ENCODE measurements at places on chromosomes 7 and 10.

- no peaks in the 10 kb centered on the region for H3K4me1 ChIP-seq
- no peaks in the 10 kb centered on the region for H3K27me3 ChIP-seq
- no peak overlapping the region for H3K27ac ChIP-seq
- no peak for DNase-seq
- no peaks in the 10 kb centered on the region for H3K36me3 ChIP-seq
Measured at GRCh38 chr10:65197935-65198334, 1676.7 kb downstream of the REEP3 start.

- H3K27me3 ChIP-seq = no peaks in the 10 kb centered on the region
- no peaks in the 10 kb centered on the region for H3K36me3 ChIP-seq
- no peak overlapping the region for H3K27ac ChIP-seq
- DNase-seq = no peak
Measured at GRCh38 chr7:36157527-36158320, 4.7 kb downstream of the EEPD1 start.

GRCh38 chr10:48477141-48477540, 127.7 kb downstream of the ARHGAP22 start:
- no peak for DNase-seq
- no peaks in the 10 kb centered on the region for H3K36me3 ChIP-seq
- no peaks in the 10 kb centered on the region for H3K27me3 ChIP-seq
- no peak overlapping the region for H3K4me3 ChIP-seq

GRCh38 chr10:132097609-132098377, 32.0 kb downstream of the JAKMIP3 start:
- DNase-seq = no peak
- H3K4me1 ChIP-seq = no peaks in the 10 kb centered on the region

- H3K36me3 ChIP-seq = no peaks in the 10 kb centered on the region
- no peak for DNase-seq
- H3K27me3 ChIP-seq = no peaks in the 10 kb centered on the region
- no peak overlapping the region for H3K27ac ChIP-seq
Measured at GRCh38 chr7:77399816-77400215, 16.3 kb downstream of the GSAP start.

DNA sequence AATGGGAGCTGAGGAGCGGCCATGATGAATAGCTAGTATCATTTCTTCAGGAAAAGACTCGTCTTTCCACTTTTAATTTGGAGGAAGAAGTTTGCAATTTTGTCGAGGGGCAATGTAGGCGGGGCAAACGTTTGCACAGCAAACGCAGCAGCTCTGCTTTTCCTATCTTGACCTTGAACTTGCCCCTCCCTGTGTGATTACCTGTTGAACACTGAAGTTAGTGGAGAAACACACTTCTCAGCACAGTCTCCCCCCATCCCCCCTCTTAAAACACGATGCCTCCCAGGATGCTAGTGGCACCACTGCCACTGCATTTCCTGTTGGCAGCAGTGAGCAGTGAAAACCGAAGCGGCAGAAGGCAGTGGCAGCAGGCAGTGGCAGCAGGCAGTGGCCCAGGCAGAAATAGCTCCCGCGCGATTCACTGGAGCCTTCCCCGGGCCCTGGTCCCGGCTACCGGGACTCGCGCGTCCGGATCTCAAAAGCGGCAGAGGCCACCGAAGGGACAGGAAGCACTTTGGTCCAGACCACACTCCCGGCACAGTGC, at the start of gene EPDR1:
Gene EPDR1 (plus strand): TSS at position 336 of the 544 bp plus-strand sequence. CDS start 300 bp downstream, outside the sequence.
- H3K27me3 ChIP-seq = peaks cover 14% of the 10 kb centered on the region
- H3K4me3 ChIP-seq = peak within 1 kb of the TSS; percentile 27
- no peak within 1 kb of the TSS for H3K27ac ChIP-seq
- H3K36me3 ChIP-seq = no peaks in the 10 kb centered on the region

DNA sequence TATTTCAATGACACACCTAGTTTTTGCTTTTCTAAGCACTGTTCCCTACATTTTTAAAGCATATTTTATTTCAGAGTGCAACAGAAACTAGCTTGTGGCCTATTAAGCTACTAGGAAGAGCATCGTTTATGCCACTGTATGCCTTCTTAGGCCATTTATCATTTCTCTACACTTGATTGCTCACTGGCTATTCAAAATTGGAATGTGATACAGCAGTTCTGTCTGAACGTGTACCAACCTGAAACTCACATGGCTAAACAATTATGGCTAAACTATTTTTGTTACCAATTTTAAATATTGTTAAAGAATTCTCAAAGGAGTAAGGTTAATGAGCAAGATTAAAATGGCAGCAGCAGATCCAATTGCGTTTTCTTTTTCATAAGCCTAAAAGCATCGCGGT, 105.2 kb downstream of the GSAP start:
- H3K4me1 ChIP-seq = no peaks in the 10 kb centered on the region
- no peak overlapping the region for H3K4me3 ChIP-seq
- no peaks in the 10 kb centered on the region for H3K27me3 ChIP-seq
- peaks cover 8% of the 10 kb centered on the region for H3K36me3 ChIP-seq

DNA sequence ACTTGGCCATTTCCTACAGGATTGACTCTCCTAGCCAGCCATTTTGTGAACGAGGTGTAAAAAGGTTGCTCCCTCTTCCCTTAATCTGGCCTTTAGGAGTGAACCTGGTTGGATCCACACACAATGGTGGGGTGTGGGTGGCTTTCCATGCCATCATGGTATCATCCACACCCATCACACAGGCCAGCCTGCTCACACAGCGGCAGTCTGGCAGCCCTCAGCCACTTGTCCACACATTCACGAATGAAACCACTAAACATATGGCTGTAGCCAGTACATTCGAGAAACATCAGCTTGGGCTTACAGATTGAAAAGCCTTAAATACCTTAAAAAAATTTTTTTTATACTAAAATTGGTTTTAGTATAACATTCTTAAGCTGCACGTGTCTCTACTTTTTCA, 31.9 kb downstream of the NEUROD6 start:
- no peak for DNase-seq
- no peak overlapping the region for H3K4me3 ChIP-seq
- no peaks in the 10 kb centered on the region for H3K27me3 ChIP-seq
- no peak overlapping the region for H3K27ac ChIP-seq
- no peaks in the 10 kb centered on the region for H3K36me3 ChIP-seq

DNA sequence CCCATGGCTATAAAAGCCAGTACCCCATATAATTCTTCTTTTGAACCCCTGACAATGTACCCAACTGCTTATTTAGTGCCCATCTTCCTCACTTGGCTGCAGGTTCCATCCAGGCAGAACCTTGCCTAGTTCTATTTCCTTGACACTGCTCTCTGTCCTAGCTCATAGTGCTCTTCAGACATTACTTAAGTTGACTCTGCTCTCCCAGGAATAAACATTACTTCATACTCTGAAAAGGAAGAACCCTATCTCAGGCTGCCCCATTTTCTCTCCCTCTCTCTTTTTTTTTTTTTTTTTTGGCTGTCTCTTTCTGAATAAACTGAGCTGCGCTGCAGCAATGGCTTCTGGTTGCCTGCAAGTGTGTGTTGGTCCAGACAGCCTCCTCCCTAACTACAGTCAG, 21.0 kb downstream of the ACTA2 start:
- H3K4me1 ChIP-seq = peaks cover 9% of the 10 kb centered on the region
- no peak overlapping the region for H3K4me3 ChIP-seq
- no peak for DNase-seq
- no peaks in the 10 kb centered on the region for H3K27me3 ChIP-seq

DNA sequence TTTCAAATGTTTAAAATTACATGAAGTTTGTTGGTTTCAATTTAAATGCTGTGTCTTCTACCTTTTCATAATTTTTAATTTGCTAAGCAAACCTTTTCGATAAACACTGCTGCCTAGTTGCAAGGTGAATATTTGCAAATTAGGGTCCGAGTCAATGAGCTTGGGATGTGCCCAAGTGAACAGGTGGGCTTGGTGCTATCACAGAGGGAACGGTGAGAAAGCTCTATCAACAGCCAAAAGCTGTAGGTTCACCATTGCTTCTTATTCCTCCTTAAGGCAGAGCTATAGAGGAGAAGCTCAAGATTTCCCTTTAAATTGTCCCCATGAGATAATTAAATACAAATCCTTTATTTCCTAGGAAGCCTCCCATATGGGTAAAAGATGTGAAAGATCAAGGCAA, 245.3 kb upstream of the CELF2 start:
- H3K27me3 ChIP-seq = no peaks in the 10 kb centered on the region
- H3K4me3 ChIP-seq = no peak overlapping the region
- no peaks in the 10 kb centered on the region for H3K4me1 ChIP-seq
- DNase-seq = no peak

- H3K4me3 ChIP-seq = no peak overlapping the region
- H3K36me3 ChIP-seq = no peaks in the 10 kb centered on the region
- no peak for DNase-seq
- H3K4me1 ChIP-seq = no peaks in the 10 kb centered on the region
- no peak overlapping the region for H3K27ac ChIP-seq
- H3K27me3 ChIP-seq = no peaks in the 10 kb centered on the region
Measured at GRCh38 chr7:51013861-51014511, 231.3 kb upstream of the GRB10 start.

DNA sequence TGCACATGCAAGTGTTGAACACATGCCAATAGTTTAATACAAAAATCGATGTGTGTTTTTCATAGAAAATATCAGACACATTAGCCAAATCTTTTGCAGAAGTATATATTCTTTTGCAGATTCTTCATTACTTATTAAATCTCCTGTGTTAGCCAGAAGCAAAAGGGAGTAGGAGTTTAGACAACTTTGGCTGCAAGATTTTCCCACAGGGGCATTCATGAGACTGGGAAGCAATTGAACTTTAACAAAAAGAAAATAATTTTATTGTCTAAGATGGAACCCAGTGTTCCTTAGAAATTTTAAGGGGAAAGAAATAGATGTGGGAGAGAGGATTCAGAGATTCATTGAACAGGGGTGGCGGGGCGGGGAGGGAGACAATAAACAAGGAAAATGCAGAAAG, 1336.0 kb downstream of the GATA3 start:
- no peak overlapping the region for H3K4me3 ChIP-seq
- H3K36me3 ChIP-seq = no peaks in the 10 kb centered on the region

- DNase-seq = peak; percentile 33
- peaks cover 25% of the 10 kb centered on the region for H3K36me3 ChIP-seq
- H3K27ac ChIP-seq = no peak overlapping the region
Measured at GRCh38 chr10:70115948-70116682, 16.5 kb downstream of the AIFM2 start.

GRCh38 chr10:119404719-119405519, 137.6 kb downstream of the RGS10 start:
- no peaks in the 10 kb centered on the region for H3K27me3 ChIP-seq
- no peaks in the 10 kb centered on the region for H3K4me1 ChIP-seq
- H3K36me3 ChIP-seq = peaks cover 1% of the 10 kb centered on the region
- H3K27ac ChIP-seq = no peak overlapping the region

GRCh38 chr7:138070908-138071307, 5.4 kb upstream of the AKR1D1 start:
- no peak overlapping the region for H3K4me3 ChIP-seq
- no peaks in the 10 kb centered on the region for H3K27me3 ChIP-seq
- H3K27ac ChIP-seq = no peak overlapping the region
- H3K4me1 ChIP-seq = no peaks in the 10 kb centered on the region

GRCh38 chr7:155851892-155852291, 39.6 kb upstream of the SHH start:
- no peak for DNase-seq
- H3K27ac ChIP-seq = no peak overlapping the region

DNA sequence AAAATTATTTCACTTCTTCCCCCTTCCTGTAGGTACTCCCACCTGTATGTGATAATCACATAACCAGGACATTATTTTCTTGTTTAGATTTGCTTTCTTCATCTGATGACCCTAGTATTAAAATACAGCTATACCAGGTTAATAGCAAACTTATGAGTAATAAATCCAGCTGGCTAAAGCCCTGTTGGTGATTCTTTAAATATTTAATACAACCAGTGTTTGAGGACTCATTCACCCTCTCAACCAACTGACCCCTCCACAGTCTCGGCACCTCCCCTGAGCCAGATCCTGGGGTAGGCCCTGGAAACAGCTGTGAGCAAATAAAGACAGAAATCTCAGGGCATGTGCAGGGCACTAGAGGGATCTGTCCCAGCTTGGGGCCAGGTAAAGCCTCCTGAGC, 58.5 kb downstream of the BLNK start:
- no peaks in the 10 kb centered on the region for H3K4me1 ChIP-seq
- H3K4me3 ChIP-seq = no peak overlapping the region
- DNase-seq = no peak
- H3K36me3 ChIP-seq = no peaks in the 10 kb centered on the region
- no peak overlapping the region for H3K27ac ChIP-seq

DNA sequence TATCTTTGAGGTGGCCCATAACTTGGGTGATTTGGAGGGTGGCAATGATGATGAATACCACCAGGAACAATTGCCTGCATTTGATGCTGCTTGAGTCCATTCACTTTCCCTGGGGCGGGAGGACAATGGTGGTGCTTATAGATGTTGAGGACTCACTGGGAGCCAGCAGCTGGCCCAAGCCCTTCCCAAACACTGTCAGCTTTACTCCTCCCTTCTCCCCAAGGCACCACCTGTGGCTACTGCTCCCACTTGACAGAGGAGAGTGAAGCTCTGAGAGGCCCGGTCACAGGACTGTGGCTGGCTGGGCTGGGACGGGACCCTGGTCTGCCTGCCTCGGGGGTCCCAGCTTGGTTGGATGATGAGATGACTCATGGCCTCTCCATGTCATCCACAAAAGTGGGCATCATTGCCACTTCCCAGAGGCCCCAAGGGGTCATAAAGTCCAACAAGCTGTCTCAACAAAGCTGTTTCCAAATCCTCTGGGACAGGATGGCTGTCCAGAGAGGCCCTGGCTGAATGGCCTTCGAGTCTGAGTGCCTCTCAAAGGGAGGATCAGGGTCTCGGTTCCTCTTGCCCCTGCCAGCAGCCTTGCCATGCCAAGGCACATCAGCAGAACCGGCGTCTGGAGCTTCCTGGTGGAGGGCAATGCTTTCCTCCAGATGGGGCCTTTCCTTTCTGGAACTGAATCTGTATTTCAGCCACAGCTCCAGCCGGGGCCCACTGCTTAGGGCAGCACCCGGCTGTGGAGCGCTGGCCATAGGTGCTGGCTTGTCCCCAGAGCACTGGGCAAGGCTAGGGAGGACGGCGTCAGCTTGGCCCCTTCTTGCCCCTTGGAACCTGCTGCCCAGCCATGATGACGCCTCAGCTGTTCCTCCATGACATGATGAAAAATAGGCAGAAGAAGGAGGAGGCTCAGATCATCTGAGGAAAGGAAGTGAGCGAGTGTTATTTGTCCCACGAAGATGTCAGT, 47.0 kb upstream of the PLEKHA1 start:
- H3K27me3 ChIP-seq = no peaks in the 10 kb centered on the region
- no peak overlapping the region for H3K27ac ChIP-seq
- no peaks in the 10 kb centered on the region for H3K4me1 ChIP-seq
- DNase-seq = no peak
- H3K36me3 ChIP-seq = no peaks in the 10 kb centered on the region

DNA sequence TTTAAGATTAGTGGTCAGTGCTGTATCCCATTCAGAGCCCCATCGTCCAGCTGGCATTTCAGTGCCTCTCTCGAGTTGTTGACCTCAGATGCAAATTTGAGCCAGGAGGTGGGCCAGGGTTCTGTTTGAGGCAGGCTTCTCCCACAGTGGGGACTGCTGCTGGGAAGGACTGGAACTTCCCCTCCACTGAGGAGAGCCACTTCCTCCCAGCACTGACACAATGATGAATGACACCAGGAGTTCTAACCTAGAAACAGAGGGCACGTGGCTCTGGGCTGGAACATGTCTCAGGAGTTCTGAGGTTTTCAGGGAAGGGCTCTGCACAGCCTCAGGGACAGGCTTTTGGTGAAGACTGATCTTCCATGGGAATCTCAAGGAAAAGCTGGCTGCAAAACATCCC, 18.3 kb upstream of the BTBD16 start:
- no peak for DNase-seq
- H3K4me3 ChIP-seq = no peak overlapping the region
- no peaks in the 10 kb centered on the region for H3K27me3 ChIP-seq
- no peaks in the 10 kb centered on the region for H3K4me1 ChIP-seq
- H3K27ac ChIP-seq = no peak overlapping the region
- no peaks in the 10 kb centered on the region for H3K36me3 ChIP-seq

GRCh38 chr7:156998988-156999957, 11.2 kb downstream of the MNX1 start:
- peaks cover 49% of the 10 kb centered on the region for H3K27me3 ChIP-seq
- no peak overlapping the region for H3K27ac ChIP-seq
- peak overlapping the region; percentile 49 for H3K4me3 ChIP-seq

All from effector memory CD4-positive, alpha-beta T cell (primary cell).